ENCODE measurements at places on chromosomes 11 and 22.

DNA sequence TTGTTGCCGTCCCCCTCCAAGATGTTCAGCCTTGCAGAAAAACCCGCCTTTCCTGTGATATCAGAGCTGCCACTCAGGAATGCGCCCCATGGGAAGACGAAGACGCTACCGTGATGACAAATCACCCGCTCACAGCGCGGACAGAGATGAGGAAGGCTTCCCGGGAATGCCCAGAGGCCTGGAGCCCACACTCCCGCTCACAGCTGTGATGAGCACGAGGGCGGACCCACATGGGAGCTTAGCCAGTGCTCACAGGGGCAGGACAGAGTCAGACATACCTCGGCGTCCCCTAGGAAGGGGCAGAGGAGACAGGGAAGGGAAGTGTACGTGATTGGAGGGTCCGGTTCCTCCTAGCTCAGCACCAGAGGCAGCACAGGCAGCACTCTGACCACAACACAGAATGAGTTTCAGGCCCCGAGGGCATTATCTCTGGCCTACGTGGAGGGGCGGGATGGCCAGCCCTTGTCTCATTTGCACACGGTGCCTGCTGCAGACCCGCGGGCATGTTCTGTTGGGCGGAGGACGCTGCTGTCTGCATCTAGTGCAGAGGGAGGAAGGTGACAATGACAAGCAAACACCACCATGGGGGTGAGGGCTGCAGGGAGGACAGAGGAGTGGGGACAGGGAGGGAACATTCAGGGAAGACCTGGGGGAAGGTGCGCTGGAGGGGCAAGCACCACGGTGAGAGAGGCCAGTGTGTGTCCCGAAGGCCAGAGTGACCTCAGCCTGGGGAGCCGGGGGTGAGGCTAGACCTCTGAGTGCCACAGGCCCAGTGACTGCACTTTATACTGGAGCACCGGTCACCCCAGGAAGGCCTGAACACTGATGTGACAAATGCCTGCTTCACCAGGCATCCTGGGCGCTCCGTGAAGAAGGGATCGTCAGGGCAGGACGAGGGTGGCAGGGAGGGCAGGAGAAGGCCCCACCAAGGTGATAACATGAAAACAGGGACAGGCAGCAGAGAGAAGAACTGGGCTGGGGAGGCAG lies 79.6 kb downstream of the CELSR1 start:
- DNase-seq = no peak

GRCh38 chr11:103035791-103036434 lies 56.0 kb downstream of the DCUN1D5 start:
- peak; percentile 85 for DNase-seq

DNA sequence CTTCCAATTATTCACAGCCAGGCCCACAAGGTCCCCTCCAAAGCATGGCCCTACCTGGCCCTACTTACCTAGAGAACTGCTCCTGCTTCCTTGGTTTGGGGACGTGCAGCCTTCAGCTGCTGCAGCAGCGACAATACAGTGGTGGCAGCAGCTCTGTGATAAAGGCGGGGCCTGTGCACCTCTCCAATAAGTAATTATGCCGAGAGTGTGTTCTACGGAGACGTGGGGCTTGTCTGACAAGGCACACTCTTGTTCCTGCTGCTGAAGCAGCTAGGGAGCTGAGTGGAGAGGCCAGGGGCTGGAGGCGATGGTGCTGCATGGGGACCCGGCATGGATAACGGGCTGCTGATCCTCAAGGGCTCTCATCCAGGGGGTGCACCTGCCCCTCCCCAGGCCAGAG lies 98.0 kb upstream of the THY1 start:
- no peak for DNase-seq

GRCh38 chr11:115893461-115894099 lies 389.4 kb upstream of the CADM1 start:
- no peak for DNase-seq

DNA sequence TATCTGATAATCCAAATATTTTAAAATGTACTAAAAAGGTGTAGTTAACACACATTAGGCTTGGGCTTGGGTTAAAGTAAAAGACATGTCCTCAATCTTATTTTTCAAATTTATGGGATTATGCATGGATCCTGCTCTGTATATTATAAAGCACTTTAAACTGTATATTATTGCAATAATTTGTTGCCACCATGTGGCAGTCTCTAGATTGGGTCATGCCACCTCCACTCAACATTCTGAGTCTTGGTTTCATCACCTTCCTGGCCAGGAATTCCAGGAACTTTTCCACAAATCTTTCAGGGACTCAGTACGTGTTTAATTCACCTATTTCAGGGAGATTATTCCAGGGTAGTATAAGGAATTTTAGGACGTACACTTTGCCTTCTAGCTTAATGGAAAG lies 695.5 kb downstream of the FAM181B start:
- DNase-seq = no peak
